Osteoblast (primary cell): ENCODE measurements at places on chromosomes 7 and 10. TPM values are rescaled to one million over a fixed set of nuclear protein-coding genes. Genes with fewer than 3 reads are reported as not detected.

- no peaks in the 10 kb centered on the region for H3K27me3 ChIP-seq
- H3K27ac ChIP-seq, result no peak overlapping the region
These were observed 45.3 kb downstream of the CYP17A1 start for GRCh38 chr10:102791754-102792395.

- DNase-seq, result no peak
- H3K4me1 ChIP-seq, result no peaks in the 10 kb centered on the region
- no peak overlapping the region for H3K27ac ChIP-seq
- H3K36me3 ChIP-seq, result no peaks in the 10 kb centered on the region
- H3K27me3 ChIP-seq, result peaks cover 7% of the 10 kb centered on the region
- H3K4me3 ChIP-seq, result no peak overlapping the region
These were observed 8.0 kb downstream of the SKAP2 start for GRCh38 chr7:26856176-26856985.

- H3K27me3 ChIP-seq, result no peaks in the 10 kb centered on the region
- no peak for DNase-seq
- no peaks in the 10 kb centered on the region for H3K36me3 ChIP-seq
These were observed 44.4 kb downstream of the ATXN7L1 start for GRCh38 chr7:105831824-105832535.

- H3K27ac ChIP-seq, result no peak overlapping the region
- no peaks in the 10 kb centered on the region for H3K27me3 ChIP-seq
- no peaks in the 10 kb centered on the region for H3K36me3 ChIP-seq
- H3K4me1 ChIP-seq, result no peaks in the 10 kb centered on the region
These were observed 697.6 kb upstream of the GALNT17 start for GRCh38 chr7:70434376-70434775.

The CCDC6 gene
- 51.8 and 58.3 TPM in 2 replicates for total RNA-seq

- peaks cover 14% of the 10 kb centered on the region for H3K27me3 ChIP-seq
- no peaks in the 10 kb centered on the region for H3K4me1 ChIP-seq
- H3K27ac ChIP-seq, result no peak overlapping the region
- no peak for DNase-seq
- no peak overlapping the region for H3K4me3 ChIP-seq
These were observed 22.7 kb upstream of the SLC35B4 start for GRCh38 chr7:134339475-134339874.
